ENCODE measurements at places on chromosomes 13 and 19.

- DNase-seq, result no peak
These were observed 1071.2 kb upstream of the SLC10A2 start for GRCh38 chr13:104137416-104137815.

GRCh38 chr13:50574731-50575130 is 268.8 kb downstream of the DLEU7 start:
- no peak for DNase-seq

GRCh38 chr13:75415694-75416093 is 66.3 kb downstream of the TBC1D4 start:
- DNase-seq, result no peak

DNA sequence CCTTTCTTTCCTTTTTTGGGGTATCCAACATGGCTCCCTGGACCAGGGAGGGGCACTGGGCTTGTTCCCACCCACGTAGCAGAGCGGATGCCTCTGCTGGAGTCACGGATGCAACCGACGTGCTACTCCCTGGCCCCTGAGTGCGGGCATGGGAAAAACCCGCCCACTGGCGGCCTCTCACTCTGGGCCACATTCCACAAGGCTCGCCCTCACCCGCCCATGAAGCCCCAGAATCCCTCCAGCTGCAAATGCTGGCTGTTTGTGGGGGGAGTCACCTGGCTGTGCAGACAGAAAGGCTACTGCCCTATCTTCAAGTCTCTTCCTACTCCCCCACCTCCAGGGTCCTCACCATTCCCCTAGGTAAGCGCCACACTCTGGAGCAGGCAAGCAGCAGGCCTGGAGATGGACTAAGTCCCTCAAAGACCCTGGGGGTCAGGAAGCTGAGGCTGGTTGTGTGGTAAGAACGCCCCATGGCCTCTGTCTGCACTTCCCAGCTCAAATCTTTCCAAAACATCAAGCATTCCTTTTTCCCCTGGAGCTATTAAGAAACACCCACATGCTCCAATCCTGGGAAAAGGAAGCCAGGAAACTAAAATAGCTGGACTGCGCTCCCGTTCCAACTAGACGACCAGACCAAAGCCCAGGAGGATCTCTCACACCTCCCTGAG is 17.9 kb upstream of the EPHX3 start:
- no peak for DNase-seq

DNA sequence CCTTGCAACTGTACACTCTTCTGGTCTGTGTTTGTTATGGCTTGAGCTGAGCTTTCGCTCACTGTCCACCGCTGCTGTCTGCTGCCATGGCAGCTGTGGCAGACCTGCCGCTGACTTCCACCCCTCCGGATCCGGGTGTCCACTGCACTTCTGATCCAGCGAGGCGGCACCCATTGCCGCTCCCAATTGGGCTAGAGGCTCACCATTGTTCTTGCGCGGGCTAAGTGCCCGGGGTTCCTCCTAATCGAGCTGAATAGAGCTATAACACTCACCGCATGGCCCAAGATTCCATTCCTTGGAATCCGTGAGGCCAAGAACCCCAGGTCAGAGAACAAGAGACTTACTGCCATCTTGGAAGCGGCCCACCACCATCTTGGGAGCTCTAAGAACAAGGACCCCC is 2.2 kb upstream of the PSMC4 start:
- no peak for DNase-seq

- DNase-seq, result no peak
These were observed 7.2 kb upstream of the SLC35E1 start for GRCh38 chr19:16579381-16579780.

DNA sequence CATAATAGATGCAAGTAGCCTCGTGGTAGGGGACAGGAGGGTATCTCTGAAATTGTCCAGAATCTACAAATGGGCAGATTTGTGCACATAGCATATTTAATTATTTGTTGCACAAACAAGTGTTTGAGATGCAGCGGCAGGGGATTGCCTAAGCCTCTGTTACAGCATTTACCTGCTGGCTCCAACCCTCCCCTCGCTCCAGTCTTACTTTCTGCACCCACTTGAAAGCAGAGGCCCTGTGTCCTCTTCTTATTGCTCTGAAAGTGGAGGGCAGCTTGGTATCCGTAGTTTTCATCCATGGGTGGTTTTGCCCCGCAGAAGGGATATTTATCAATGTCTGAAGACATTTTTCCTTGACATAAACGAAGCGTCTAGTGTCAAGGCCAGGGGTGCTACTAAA is 73.0 kb upstream of the STK24 start:
- DNase-seq, result no peak

DNA sequence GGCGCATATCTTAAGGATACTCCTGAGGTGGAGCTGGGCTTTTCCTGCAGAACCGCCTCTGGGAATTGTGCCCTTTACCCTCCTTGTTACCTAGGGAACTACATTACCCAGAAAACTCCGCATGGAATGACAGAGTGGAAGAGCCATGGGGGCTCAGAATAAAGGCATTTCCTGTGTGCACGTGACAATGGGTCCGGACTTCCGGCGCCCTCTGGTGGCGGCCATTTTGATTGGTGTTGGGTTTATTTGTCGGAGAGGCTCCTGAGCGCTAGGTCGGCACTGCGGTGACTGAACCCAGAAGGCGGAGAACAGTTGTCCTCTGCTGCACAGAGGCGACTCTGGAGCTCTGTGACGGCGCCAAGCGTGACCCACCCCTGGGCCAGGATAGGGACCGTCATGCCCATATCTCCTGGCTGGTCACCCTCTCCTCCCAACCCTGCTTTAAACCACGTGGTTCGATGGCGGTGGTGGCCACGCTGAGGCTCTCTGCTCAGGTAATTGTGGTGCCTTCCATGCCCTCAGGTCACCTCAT is at the start of gene ZNF587B:
Gene ZNF587B, plus strand, starts transcription at position 229 of the 532 bp plus-strand sequence. Its CDS starts 230 bp downstream, at position 459.
- no peak for DNase-seq

- DNase-seq, result no peak
These were observed 783 bp upstream of the ZNF587B start for GRCh38 chr19:57829316-57829715.

DNA sequence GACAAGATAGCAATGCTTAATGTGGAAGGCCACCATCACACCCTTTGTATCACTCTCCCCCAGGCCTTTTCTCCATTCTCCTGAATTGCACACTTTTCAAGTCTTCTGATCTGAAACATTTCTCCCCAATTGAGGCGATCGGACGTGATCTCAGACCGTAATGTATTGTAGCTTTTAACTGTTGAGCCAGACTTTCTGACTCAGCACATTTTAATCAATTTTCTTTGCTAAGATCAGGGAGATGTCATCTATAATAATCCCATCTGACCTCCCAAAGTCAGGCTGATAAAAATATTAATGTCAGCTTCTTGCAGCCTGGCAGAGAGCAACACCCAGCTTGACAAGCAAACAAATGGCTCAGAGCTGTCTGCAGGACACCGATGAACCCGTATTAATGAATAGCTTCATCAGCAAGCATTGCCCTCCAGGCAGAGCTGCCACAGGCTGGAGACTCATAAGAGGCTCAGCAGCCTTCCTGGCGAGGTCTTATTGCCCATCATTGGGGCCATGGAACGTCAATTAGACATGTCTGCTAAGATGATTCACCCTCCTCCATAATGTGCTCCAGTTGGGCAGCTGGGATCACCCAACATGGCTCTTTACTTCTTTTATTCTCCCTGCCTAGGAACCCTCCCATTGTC is 60.2 kb upstream of the UQCRFS1 start:
- DNase-seq, result no peak

- no peak for DNase-seq
These were observed 38.2 kb downstream of the MTMR6 start for GRCh38 chr13:25249001-25249543.

DNA sequence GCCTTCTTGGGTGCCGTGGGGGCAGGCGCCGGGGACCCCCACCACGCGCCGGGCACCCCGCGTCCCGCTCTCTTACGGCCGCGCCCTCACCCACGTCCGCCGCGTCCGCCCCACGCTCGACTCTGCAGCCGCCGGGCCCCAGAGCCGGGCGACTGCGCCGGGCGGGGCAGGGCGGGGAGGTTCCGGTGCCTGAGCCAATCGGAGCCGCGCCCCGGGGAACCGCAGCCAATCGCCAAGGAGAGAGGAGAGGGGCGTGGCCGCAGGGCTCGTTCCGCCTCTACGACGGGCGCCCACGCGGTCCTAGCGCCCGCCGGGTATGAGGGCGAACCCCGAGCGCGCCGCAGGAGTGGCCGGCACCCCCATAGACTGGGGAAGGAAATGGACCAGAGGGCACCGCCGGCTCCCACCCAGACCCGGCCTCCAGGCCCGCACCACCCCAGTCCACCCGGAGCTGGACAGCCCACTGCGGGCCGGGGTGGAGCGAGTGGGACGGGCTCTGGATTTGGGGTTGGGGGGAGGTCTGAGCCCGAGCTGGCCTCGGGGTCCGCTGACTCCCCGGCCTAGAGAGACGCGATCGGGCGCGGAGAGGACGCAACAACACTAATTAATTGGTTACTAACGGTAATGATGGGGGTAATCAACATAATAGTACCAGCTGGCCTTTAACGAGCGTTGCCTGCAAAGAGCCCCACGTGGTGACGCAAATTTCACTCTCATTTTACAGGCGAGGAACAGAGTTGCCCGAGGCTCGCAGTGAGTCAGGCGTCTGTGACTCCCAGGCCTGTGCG is at the start of gene MFSD12:
Gene MFSD12, minus strand, starts transcription at position 126 of the 788 bp plus-strand sequence. CDS start 183 bp downstream, outside the sequence.
- peak; percentile 79 for DNase-seq
